WERI-Rb-1 (cell line): ENCODE measurements at places on chromosomes 5 and 9.

DNA sequence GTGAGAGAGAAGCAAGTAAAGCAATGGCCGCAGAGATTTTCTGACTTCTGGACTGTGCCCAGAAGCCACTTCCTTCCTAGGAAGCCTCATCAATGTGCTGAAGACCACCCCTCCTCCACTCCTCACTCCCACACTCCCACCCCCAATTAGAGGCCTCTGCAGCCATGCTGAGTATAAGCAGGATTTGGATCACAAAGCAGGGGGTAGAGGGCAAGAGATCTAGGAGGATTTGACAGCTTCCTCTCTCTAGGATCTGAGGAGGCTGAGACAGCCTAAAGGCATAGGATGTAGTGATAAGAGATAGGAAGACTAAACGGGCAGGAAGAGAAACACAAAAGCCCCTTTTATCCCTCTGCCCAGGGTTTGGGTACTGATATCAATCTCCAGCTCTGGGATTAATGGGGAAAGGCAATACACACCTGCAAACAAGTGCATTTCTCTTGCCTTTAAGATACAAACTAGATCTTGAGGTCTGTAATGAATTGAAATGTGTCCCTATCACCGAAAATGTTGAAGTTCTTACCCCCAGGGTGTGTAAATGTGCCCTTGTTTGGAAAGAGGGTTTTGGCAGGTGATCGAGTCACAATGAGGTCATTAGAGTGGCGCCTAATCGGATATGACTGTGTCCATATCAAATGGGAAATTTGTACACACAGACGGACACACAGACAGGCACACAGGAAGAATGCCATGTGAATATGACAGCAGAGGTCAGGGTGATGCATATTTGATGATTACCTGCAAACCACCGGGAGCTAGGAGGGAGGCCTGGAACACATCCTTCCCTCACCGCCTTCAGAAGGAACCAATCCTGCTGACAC is 28.5 kb downstream of the KCNV2 start:
- DNase-seq, result peak; percentile 71

DNA sequence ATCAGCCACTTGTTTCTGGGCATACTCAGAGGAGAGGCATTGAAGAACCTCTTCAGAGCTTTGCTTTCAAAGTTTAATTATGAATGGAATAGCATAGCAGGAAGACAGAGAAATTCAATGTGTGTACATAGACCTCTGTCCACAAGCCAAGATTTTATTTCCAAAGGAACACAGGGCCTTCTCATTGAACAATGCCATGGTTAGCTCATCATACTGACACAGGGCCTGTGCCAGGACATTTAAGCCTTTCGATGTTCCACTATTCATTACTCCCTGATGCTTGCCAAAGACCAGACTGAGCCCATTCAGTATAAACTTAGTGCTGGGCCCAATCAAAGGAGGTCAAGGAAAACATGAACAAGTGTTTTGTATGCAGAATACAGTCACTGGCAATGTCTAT is 280.8 kb downstream of the FBXL17 start:
- no peak for DNase-seq

GRCh38 chr5:167708449-167708848 is 583.0 kb upstream of the WWC1 start:
- DNase-seq, result peak; percentile 18

DNA sequence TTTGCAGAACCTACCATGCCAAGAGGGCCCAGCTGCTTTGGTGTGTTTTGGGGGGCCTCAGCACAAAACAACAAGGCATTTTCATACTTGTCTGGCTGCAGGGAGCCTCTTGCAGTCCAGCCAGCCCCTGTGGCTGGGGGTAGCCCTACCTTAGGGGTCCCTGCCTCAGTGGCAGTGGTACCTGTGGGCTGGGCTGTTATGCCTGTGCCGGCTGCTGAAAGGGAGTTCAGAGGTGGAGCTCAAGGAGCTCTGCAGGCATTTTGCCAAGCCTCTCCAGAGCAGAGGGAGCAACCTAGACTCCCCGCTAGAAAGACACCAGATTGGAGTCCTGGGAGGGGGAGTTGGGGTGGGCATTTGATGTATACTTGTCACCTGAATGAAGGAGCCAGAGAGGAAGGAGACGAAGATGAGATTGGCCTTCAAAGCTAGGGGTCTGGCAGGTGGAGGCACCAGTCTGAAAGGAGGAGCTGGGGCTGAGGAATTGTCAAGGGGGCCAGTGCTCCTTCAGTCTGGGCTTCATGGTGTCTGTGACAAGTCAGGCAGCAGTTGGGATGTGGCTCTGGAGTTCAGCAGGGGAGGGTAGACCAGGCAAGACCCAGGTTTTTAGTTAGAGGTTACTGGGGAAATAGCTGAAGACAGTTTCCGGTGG is 1.5 kb downstream of the SHROOM1 start:
- DNase-seq, result no peak
